ENCODE measurements at places on chromosomes 5 and 9.

DNA sequence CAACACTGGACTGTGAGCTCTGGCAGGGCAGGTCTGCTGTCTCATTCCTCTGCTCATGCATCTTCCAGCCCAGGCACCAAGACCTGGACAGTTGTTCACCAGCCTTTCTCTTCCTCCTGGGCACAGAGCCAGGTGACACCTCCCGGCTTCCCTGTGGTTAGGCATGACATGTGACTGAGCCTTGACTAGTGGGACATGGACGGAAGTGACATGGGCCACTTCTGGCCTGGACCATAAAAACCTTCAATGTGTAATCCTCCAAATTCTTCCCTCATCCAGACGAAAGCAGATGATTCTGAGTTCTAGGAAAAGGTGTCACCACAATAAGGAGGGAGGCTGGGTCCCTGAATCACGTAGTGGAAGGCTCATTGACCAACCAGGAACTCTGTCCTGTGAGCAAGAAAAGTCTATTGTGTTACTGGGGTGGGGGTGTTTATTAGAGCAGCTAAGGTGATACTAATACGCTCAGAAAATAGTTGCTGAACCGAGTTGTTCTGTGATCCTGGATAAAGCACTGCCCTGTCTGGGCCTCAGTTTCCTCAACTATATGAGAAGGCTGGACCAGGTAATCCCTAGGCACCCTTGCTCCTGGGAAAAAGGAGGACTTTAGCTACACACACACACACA lies 26.6 kb upstream of the CRB2 start:
- no peak for DNase-seq

- no peak for DNase-seq
These were observed 1079.7 kb downstream of the CDH12 start for GRCh38 chr5:21773456-21773855.

- DNase-seq: no peak
These were observed 134.1 kb upstream of the RAPGEF1 start for GRCh38 chr9:131873891-131874440.

DNA sequence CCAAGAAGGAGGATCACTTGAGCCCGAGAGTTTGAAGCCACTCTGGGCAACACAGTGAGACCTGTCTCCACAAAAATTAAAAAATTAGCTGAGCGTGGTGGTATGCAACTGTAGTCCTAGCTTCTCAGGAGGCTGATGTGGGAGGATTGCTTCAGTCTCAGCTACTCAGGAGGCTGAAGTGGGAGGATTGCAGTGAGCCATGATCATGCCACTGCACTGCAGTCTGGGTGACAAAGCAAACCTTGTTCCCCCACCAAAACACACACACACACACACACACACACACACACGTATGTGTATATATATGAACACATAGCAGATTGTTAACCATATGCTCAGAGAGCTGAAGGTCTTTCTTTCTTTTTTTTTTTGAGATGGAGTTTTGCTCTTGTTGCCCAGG lies 157.5 kb upstream of the MAST4 start:
- DNase-seq: no peak

DNA sequence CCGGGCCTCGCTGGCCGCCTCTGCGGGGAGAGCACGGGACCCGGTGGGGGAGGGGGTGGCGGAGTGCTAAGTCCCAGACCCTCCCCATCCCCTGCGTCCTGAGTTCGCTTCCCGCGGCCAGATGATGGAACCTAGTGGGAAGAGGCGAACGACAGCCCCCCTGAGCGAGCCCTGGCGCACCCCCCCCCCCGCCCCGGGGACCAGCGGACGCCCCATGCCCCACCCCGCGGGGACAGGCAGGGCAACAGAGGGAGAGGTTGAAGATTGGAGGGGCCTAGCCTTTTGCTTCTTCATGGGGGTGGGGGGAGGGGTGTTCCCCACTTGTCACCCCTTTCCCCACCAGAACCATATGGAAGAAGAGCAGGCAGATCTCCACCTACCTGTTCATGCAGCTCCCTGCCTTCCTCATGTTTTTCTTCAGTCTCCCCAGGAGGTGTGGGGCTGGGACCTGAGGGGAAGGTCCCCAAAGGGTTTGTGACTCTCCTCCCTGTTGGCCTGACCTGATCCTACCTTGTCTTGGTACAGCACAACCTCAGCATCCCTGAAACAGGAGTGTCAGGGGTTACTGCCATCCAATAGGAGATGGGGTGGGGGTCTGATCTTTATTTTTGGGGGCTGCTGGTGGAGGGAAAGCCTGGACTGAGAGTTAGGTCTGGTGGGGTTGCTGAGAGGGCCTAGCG lies 485 bp downstream of the FAM53C start:
- no peak for DNase-seq

- DNase-seq: no peak
These were observed 81.4 kb downstream of the C9orf152 start for GRCh38 chr9:110126499-110126941.

GRCh38 chr5:131270809-131271208 lies 7.0 kb downstream of the CDC42SE2 start:
- no peak for DNase-seq

- DNase-seq: no peak
These were observed 664.3 kb upstream of the EDIL3 start for GRCh38 chr5:85049020-85049419.

DNA sequence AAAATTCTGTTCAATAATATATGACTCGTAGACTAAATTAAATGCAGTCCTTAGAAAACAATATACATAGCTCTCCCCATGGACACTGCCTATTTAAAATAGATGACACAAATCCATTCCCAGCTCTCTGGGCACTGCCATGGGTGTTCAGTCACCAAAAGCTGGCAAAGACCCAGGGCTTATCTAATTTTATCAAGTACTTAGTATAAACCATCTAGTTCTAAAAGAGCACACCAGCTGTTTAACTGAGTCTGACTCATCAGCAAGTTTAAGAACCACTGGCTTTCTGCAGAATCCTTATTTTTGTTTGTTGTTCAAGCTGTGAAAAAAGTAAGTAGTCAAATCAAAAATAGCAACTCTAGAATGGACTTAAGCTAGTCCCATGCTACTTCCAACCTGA lies 107.6 kb downstream of the PLPP1 start:
- no peak for DNase-seq

- no peak for DNase-seq
These were observed 10.8 kb upstream of the DCP2 start for GRCh38 chr5:112965733-112966306.

GRCh38 chr5:82332886-82333615 lies 54.9 kb upstream of the RPS23 start:
- DNase-seq: no peak

DNA sequence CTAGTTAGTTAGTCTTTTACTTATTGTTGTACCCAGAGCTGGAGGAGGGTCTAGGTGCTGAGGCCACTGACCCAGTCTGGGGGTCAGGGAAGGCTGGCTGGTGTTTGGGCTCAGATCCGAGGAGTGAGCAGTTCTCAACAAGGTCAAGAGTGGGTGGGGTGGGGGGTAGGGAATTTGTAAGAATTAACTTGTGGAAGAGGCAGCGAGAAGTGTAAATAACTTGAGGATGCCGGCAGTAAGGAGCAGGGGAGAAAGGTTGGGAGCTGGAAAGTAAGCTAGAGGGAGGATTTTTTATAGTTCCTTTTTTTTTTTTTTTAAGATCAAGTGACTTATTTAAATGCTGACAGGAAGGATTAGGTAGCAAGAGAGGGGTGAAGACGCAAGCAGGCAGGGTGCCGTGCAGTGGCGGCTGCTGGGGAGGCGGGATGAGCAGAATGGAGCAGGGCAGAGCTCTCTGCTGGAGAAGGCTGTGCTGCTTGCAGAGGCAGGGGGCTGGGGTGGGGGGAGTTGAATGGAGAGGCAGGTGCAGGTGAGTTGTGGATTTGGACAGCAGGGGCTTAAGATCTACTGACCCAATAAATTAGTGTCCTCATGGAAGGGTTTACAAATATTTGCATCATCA lies 35.3 kb upstream of the SMIM32 start:
- no peak for DNase-seq

DNA sequence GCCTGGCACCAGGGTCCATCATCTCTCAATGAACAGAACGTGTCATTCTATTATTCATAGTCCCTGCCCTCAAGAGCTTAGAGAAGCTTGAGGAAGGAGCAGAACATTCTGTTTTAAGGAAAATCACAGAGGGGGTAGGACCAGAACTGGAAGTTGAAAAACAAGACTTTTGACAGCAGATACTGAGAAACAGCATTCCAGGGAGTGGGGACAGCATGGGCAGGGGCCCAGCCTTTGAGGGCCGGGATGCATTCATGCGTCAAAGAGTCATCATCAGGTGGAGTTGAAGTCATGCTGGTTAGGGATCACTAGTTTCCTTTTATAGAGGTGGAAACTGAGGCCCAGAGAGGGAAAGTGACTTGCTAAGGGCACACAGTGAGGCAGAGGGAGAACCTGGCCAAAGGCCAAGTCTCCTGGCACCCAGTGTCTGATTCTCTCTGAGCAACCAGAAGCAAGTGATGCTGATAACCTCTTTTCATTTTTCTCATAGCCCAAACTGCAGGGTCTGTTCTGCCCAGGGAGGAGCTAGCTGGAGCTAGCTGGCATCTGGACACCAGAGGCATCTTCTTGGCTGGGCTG lies 41.5 kb upstream of the STXBP1 start:
- no peak for DNase-seq

DNA sequence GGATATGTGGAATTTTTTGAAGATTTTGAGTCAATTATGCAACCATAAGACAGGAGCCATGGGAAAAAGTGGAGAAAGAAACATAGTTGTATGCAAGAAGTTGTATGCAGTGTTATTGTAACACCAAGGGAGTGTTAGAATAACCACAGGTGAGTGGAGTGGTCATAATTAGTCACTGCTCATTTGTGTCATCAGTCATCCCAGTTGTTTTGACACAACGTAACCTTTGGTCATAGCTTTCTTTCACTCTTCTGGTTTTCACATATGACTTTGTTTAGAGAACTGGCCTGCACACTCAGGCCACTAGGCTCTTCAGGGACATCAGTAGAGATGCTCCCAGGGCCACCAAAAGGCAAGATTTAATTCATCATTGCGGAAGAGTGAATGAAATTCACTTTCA lies 158.7 kb upstream of the HMHB1 start:
- DNase-seq: no peak

DNA sequence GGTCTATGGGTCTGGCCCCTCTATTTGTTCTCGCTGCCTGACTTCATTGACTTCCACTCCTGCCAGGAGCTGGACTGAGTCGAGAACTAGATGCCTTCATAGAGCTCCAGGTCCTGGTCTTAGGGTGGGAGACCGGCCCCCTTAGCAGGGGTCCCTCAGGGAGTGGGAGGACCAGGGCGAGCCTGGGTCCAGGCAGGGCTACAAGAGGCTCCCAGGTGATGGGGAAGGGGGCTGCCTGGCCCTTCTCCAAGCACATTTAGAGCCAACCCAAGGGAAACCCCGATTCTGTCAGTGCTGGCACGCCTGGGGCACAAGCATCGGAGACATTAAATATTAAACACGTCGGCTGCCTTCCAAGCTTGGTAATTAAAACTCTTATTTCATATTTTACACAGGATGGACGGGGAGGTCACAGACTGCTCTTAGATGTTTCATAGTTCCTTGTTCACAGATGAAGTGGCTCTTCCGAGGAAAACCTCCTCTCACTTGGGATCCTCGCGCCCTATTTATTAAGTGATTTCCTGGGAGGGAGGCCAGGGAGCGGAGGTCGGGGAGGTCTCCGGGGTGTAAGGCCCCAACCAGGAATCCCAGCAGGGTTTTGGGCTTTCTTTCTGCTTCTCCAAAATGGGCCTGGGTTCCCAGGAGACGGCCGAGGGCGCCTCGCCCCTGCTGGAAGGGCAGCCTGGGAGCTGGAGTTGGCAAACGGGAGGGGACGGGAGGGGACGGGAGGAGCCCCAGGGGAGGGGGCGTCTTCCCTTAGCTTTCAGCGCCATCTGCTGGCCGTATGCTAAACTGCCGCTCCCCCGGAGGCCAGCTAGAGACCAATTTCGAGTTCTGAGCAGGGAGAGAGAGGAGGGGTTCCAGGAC lies 23.4 kb upstream of the ZBTB43 start:
- peak; percentile 23 for DNase-seq

DNA sequence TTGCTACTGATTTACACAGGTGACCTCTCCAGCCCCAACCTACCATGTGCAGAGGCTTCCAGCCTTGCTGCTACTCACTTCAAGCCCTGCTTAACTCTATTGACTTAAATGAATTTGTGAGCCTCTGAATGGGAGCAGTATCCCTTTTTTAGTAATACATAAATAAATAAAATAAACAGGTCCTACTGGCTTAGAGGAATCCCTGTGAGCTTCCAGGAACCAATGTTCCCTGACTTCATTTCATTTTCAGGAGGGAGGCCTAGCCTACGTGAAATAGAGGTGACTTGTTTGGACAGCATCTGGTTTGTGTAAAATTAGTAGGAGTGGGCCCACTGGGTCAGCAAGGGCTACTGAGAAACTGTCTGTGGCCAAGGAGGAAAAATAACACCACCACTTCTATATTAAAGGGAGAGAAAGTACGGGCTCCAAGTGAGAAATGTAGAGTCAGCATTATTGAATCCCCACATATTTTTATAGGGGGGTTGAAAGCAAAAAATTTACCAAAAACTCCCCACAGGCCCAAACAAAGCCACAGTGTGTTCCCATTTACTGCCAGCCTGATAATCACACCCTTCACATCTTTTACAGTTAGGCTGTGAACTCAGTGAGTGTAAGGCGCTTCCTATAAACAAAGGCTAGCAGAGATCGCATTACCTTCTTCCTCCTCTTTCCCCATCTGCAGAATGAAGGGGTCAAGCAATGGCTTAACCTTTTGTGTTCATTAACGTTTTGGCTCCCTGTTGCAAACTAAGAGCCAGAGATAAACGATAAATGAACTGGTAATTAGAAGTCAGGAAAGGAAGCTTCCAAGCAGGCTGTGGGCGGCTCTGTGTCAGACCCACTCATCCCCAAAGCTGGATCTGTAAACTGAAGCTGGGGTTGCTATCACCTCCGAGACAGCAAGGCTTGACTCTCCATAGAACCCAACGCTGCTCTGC lies 138.8 kb upstream of the LIFR start:
- no peak for DNase-seq

Data from NCI-H187 (cell line).